Cardiac muscle cell (in vitro differentiated cells and primary cell): ENCODE measurements at places on chromosomes 16 and 17. TPM values are rescaled to one million over a fixed set of nuclear protein-coding genes. Genes with fewer than 3 reads are reported as not detected.

GRB7 gene
- 1.8 and 5.6 TPM in 2 replicates for polyA plus RNA-seq

AOC3 gene
- polyA plus RNA-seq: 2.6 and 3.4 TPM in 2 replicates

NAT9 gene
- 56.2 and 96.8 TPM in 2 replicates for polyA plus RNA-seq

SHCBP1 gene
- 4.7 and 10.5 TPM in 2 replicates for polyA plus RNA-seq

PTRH2 gene
- 17.7 and 22.9 TPM in 2 replicates for polyA plus RNA-seq

FNDC8 gene
- polyA plus RNA-seq: 0.27 TPM in 1 of 2 replicates, not detected in the other

SLC5A11 gene
- polyA plus RNA-seq: not detected in 2 replicates

TRPV2 gene
- polyA plus RNA-seq: 0.72 and 0.93 TPM in 2 replicates

MMP25 gene
- 4.3 and 5.8 TPM in 2 replicates for polyA plus RNA-seq

NEUROD2 gene
- polyA plus RNA-seq: not detected in 2 replicates

SHBG gene
- 3.9 and 5.6 TPM in 2 replicates for polyA plus RNA-seq

ACSM3 gene
- 1.8 and 2.0 TPM in 2 replicates for polyA plus RNA-seq

FSCN2 gene
- polyA plus RNA-seq: 1.5 and 2.4 TPM in 2 replicates

ZFP1 gene
- polyA plus RNA-seq: 7.8 and 8.5 TPM in 2 replicates

EFCAB5 gene
- 1.2 and 1.5 TPM in 2 replicates for polyA plus RNA-seq

PRSS33 gene
- not detected in 2 replicates for polyA plus RNA-seq

NPIPA5 gene
- 6.5 and 7.4 TPM in 2 replicates for polyA plus RNA-seq

SPNS3 gene
- not detected in 2 replicates for polyA plus RNA-seq

CEP95 gene
- 29.1 and 31.3 TPM in 2 replicates for polyA plus RNA-seq

SPIRE2 gene
- 3.8 and 5.1 TPM in 2 replicates for polyA plus RNA-seq

TP53TG3 gene
- polyA plus RNA-seq: not detected in 2 replicates

PRAC1 gene
- polyA plus RNA-seq: not detected in 2 replicates

ZNF205 gene
- 13.2 and 14.4 TPM in 2 replicates for polyA plus RNA-seq

PTGES3L gene
- polyA plus RNA-seq: 72.9 and 86.1 TPM in 2 replicates

GAST gene
- polyA plus RNA-seq: not detected in 2 replicates

TBC1D3G gene
- polyA plus RNA-seq: 4.5 and 5.9 TPM in 2 replicates

MAPT gene
- 1.5 and 1.9 TPM in 2 replicates for polyA plus RNA-seq

BICDL2 gene
- 0.19 TPM in 1 of 2 replicates, not detected in the other for polyA plus RNA-seq

PRSS27 gene
- polyA plus RNA-seq: 12.1 and 14.5 TPM in 2 replicates

DOC2A gene
- 3.3 and 6.9 TPM in 2 replicates for polyA plus RNA-seq
